ENCODE measurements at places on chromosomes 16 and 17. TPM values are rescaled to one million over a fixed set of nuclear protein-coding genes. Genes with fewer than 3 reads are reported as not detected.
A peak's percentile ranks its signal among the peaks of the same experiment; 100 is the strongest.

DNA sequence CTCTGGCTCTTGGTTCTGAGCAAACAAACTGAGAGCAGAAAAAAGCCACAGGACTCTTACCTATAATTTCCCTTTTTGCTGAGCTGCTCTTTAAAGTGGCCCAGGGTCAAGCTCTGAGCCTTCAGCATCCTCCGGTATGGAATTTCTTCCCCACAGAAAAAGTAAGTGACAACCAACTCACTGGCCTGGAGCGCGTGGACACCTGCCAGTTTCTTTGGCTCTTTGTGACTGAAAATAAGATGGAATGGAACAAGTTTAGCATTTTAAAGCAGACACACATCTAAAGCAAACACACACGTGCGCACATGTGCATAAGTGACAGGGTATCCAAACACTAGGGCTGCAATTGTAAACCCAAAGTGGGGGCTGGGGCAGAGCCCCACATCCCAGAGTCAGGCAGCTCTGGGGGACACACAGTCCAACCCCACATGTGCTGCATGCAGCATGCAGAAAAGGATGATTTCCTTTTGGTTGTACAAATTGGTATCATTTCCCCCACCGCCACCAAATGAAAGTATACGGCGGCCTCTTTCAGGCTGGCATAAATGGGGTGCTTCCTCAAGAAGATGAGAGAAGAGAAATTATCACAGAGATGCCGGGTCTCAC lies 27.5 kb downstream of the AXIN2 start:
- H3K4me3 ChIP-seq: no peak overlapping the region
- DNase-seq: no peak
- H3K36me3 ChIP-seq: peaks cover 4% of the 10 kb centered on the region
- no peaks in the 10 kb centered on the region for H3K27me3 ChIP-seq
- H3K27ac ChIP-seq: no peak overlapping the region

DNA sequence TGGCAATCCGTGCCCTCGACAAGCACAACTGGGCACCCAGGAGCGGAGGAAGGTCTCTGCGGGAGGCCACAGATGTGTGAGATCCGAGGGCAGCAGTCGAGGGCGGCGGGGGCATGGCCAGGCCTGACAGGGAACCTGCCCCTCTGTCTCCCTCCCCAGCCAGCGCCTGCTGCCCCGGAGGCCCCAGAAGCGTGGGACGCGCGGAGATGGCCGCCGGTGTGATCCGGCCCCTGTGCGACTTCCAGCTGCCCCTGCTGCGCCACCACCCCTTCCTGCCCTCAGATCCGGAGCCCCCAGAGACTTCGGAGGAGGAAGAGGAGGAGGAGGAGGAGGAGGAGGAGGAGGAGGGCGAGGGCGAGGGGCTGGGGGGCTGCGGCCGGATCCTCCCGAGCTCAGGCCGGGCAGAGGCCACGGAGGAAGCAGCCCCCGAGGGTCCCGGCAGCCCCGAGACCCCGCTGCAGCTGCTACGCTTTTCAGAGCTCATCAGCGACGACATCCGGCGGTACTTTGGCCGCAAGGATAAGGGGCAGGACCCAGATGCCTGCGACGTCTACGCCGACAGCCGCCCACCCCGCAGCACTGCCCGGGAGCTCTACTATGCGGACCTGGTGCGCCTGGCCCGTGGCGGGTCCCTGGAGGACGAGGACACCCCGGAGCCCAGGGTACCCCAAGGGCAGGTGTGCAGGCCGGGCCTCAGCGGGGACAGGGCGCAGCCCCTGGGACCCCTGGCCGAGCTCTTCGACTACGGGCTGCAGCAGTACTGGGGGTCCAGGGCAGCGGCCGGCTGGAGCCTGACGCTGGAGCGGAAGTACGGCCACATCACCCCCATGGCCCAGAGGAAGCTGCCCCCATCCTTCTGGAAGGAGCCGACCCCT lies 1.7 kb downstream of the PERCC1 start:
- no peaks in the 10 kb centered on the region for H3K4me1 ChIP-seq
- DNase-seq: no peak
- no peaks in the 10 kb centered on the region for H3K36me3 ChIP-seq
- H3K27ac ChIP-seq: no peak overlapping the region

DNA sequence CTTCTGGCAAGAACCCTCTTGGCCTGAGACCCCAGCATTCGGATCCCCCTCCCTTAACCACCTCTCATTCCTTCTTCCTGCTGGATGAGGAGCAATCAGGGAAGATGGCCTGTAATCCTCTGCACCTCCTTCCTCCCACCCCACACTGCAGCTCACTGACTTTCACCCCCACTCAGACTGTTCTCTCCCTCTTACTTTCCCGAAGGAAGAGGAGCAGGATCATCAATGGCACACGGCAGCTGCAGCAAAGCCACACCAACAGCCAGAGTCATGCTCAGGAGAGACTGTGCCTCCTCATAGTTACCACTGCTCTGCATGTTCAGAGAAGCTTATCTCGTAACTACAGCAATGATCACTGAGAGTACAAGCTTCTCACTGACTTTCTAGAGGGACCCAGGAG lies 10.1 kb upstream of the TMEM101 start:
- no peaks in the 10 kb centered on the region for H3K4me1 ChIP-seq
- no peak for DNase-seq
- no peaks in the 10 kb centered on the region for H3K36me3 ChIP-seq
- H3K27me3 ChIP-seq: no peaks in the 10 kb centered on the region

DNA sequence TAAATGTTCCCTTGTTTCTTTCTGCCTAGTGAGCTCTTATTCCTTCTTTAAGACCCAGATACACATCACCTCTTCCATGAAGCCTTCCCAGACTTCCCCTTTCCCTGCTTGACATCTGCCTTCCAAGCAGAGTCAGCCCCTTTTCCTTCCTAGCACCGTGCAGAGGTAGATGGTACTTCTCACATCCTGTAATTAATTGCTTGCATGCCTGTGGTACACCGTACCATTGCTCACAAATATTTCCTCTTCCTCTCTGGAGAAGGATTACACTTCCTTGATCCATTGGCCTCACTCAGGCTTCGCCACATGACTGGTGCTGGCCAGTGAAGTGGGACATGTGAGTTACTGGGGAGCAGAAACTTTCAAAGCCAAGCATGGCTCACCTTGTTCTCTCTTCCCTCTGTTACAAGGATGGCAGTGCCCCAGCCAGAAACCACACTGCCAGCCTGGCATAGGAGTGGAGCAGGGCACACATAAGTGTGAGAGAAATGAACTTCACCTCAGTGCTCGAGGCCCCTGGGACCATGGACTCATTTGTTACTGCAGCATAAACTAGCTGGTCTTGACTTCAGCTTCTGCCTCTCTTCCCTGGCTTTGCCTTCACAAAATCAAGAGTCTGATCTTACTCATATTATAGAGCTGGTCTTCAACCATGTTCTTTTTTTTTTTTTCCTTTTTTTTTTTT lies 44.0 kb downstream of the SOST start:
- no peaks in the 10 kb centered on the region for H3K36me3 ChIP-seq
- peak; percentile 14 for DNase-seq
- H3K27me3 ChIP-seq: no peaks in the 10 kb centered on the region
- H3K27ac ChIP-seq: no peak overlapping the region
- peaks cover 16% of the 10 kb centered on the region for H3K4me1 ChIP-seq

DNA sequence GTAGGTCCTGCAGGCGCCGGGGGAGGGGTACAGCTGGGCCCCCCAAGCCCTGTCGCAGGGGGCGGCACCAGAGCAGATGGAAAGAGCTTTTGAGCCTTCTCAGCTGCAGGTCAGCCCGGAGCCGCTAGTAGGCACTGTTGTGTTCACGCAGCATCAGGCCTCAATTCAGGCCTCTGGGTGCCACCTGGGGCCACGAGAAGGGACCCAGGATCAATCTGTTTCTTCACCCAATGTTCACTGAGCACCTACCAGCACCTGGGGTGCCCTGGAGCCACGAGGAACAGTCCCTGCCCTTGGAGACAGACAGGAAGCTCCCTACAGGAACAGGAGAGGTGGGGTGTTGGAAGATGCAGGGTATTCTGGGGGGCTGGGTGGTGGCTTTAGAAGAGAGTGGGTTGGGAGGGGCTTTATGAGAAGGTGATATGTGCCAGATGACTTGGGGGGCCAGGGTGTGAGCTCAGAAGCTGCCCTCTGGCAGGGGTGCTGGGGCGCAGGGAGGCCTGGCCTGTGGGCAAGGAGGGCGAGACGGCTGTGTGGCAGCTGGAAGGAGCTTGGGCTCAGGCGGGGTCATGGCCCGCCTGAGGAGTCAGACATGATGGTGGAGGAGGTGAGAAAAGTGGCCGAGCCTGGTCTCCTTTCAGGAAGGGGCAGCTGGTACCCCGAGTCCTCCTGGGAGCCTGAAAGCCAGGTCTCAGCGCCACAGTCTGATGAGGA lies 121.9 kb upstream of the GSE1 start:
- H3K4me3 ChIP-seq: no peak overlapping the region
- no peak for DNase-seq
- no peaks in the 10 kb centered on the region for H3K36me3 ChIP-seq
- H3K4me1 ChIP-seq: no peaks in the 10 kb centered on the region
- H3K27me3 ChIP-seq: no peaks in the 10 kb centered on the region

DNA sequence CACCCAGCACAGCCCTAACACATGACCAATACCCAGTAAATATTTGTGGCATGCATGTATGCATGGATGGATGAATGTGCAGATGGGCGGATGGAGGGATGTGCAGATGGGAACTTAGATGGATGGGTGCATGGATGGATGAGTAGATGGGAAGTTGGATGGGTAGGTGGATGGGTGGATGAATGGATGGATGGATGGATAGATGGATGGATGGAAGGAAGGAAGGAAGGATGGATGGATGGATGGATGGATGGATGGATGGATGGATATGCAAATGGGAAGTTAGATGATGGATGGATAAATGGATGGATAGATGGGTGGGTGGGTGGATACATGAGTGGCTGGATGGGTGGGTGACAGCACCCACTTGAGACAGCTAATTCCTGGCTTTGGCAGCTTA lies 193.2 kb upstream of the TNRC6C start:
- no peak overlapping the region for H3K4me3 ChIP-seq
- no peak for DNase-seq
- no peaks in the 10 kb centered on the region for H3K4me1 ChIP-seq

DNA sequence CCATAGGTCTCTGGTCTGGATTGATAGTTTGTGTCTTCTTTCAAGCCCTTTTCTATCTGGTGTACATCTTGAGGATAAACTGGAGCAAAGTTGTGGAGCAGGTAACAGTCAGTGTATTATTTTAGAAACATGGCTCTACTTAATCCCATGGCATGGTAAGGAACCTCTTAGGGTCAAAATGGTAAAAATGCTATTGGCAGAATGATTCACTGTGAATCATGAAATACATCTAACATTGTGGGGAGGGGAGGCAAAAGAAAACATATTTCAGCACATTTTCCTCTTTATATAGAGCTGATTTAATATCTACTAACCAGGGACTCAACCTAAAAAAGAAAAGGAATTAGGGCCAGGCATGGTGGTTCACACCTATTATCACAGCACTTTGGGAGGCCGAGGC lies 17.9 kb upstream of the ALDH3A2 start:
- no peaks in the 10 kb centered on the region for H3K4me1 ChIP-seq
- H3K27ac ChIP-seq: no peak overlapping the region
- H3K4me3 ChIP-seq: no peak overlapping the region
- peaks cover 12% of the 10 kb centered on the region for H3K27me3 ChIP-seq

GRCh38 chr17:77375917-77376651 lies 235.3 kb downstream of the SEC14L1 start:
- H3K36me3 ChIP-seq: no peaks in the 10 kb centered on the region
- peaks cover 15% of the 10 kb centered on the region for H3K4me1 ChIP-seq
- H3K4me3 ChIP-seq: no peak overlapping the region
- no peaks in the 10 kb centered on the region for H3K27me3 ChIP-seq
- DNase-seq: no peak
- no peak overlapping the region for H3K27ac ChIP-seq

- no peak overlapping the region for H3K27ac ChIP-seq
- H3K36me3 ChIP-seq: no peaks in the 10 kb centered on the region
- no peak for DNase-seq
- H3K4me1 ChIP-seq: peaks cover 25% of the 10 kb centered on the region
- H3K4me3 ChIP-seq: no peak overlapping the region
- H3K27me3 ChIP-seq: no peaks in the 10 kb centered on the region
These were observed 82.6 kb upstream of the LGALS9 start for GRCh38 chr17:27548369-27548768.

DNA sequence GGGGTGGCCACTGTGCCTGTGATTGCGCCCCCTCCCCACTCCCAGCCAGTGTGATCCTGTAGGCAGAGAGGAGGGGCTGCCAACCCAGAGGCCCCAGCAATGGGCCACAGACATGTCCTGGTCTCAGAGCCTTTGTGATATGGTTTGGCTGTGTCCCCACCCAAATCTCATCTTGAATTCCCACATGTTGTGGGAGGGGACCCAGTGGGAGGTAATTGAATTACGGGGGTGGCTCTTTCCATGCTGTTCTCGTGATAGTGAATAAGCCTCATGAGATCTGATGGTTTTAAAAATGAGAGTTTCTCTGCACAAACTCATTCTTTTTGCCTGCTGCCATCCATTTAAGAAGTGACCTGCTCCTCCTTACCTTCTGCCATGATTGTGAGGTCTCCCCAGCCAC lies 56.8 kb upstream of the ZNF469 start:
- no peak overlapping the region for H3K4me3 ChIP-seq
- H3K27me3 ChIP-seq: no peaks in the 10 kb centered on the region
- no peaks in the 10 kb centered on the region for H3K4me1 ChIP-seq
- no peaks in the 10 kb centered on the region for H3K36me3 ChIP-seq
- DNase-seq: no peak
- no peak overlapping the region for H3K27ac ChIP-seq

The TCAP gene
- polyA plus RNA-seq: 0.46 TPM

The WIPF2 gene
- 8.4 TPM for polyA plus RNA-seq

The KRTAP9-4 gene
- polyA plus RNA-seq: not detected

The TK1 gene
- polyA plus RNA-seq: 174 TPM
